KBM-7 (cell line): ENCODE measurements at places on chromosomes 16 and 17.
A peak's percentile ranks its signal among the peaks of the same experiment; 100 is the strongest.

DNA sequence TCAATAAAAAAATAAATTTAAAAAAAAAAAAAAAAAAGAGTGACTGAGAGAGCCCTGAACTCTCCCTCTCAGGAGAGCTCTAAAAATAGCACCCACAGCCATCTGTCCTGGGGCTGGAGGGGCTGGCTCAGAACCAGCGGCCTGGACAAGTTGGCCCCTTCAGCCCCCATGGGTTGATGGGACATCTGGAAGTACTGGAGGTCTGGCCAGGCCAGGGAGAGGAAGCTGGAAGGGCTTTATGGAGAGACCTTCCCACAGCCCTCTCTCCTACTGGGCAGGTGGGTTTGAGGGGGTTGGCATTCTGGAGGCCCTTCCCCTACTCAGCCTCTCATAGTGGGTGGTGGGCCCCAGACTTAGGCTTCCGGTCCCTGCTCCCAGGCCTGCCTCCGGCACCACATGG is 93.7 kb upstream of the TMEM97 start:
- DNase-seq, result no peak

GRCh38 chr16:70579248-70579647 is 55.6 kb downstream of the SF3B3 start:
- no peak for DNase-seq

GRCh38 chr16:52050418-52050817 is 496.5 kb downstream of the TOX3 start:
- DNase-seq, result no peak

GRCh38 chr16:86765389-86766026 is 187.2 kb downstream of the FOXL1 start:
- DNase-seq, result no peak

DNA sequence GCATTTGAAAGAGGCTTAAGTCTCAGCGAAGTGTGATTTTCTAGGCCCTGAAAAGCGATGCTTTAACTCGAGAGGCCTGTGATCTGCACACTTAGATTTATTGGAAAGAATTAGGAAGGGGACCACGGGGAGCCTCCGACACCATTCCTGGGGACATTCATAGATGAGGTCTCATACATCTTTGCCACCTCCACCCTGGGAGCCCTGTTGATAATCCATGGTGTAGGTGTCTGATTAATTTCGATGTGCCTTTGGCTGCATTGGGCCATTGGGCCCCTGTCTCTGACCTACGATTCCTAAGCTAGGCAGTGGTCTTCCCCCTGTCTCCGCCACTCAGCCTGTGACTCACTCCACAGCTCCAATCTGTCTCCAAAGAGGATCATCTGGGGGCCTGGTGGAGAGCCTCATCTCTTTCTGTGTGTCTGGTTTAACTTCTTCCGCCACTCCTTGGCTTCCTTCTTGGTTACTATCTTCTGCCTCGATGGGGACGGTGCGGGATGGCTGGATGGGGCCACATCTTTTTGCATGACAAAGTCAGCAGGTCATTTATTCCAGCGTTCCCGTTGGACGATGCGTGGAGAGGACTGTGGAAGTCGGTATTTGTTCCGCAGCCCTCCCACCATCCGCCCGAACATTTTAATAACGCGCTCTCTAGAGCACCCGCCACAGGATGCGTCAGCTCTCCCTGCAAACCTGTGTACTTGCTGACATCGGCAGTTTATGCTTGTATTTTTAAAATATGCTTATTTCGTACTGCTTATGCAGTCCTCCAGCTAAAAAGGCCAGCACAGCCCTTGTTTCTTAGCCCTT is 109.3 kb downstream of the IRX3 start:
- DNase-seq, result no peak

DNA sequence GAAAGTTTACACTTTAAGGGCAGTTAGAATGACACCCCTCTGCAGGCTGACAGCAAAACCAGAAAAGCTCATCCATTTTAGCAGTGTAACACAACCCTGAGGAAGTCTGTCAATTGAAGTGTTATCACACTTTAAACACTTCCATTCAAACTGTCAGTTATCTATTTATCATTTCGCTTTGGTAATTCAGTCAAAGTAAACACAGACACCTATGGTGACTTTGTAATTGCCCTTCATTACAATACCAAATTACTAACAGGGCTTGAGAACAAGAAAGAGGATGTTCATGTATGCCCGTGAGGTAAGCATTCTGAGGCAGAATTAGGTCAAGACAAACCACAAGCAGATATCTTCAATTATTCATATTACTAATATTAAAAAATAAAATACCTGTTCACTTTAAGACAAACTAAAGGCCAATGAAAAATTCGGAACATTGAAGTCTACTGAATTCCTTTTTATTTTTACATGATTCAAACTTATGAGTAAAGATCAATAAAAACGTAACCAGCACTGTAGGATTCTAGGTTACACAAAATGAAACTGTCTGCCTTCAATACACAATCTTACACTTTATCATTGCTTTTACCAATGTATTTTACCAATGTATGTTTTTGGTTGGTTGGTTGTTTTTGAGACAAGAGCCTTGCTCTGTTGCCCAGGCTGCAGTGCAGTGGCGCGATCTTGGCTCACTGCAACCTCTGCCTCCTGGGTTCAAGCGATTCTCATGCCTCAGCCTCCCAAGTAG is 57.1 kb downstream of the BRIP1 start:
- no peak for DNase-seq

DNA sequence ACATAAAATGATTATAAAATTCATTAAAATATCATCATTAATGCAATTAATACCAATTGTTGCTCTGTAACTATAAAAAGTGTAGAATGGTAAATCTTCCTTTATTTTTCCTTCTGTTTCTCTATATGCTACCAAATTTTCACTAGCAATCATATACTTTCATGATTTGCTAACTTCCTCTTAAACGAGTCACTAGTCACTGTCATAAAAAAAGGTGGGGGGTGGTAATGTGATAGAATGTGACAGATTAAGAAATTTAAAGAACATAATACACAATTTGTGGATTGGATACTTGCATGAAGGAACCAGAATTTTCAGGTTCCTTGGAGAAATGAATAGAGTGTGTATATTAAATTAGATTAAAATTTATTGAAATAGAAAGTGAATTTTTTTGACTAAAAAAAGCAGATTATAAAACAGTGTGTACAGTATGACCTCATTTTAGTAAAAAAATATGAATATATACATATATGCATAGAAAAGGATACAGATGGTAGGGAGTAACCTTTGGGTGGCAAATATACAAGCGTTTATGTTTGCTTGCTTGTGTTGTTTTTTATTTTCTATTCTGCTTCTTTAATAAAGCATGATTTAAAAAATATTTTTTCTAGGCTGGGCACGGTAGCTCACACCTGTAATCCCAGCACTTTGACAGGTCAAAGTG is 56.7 kb upstream of the C17orf78 start:
- peak; percentile 32 for DNase-seq

DNA sequence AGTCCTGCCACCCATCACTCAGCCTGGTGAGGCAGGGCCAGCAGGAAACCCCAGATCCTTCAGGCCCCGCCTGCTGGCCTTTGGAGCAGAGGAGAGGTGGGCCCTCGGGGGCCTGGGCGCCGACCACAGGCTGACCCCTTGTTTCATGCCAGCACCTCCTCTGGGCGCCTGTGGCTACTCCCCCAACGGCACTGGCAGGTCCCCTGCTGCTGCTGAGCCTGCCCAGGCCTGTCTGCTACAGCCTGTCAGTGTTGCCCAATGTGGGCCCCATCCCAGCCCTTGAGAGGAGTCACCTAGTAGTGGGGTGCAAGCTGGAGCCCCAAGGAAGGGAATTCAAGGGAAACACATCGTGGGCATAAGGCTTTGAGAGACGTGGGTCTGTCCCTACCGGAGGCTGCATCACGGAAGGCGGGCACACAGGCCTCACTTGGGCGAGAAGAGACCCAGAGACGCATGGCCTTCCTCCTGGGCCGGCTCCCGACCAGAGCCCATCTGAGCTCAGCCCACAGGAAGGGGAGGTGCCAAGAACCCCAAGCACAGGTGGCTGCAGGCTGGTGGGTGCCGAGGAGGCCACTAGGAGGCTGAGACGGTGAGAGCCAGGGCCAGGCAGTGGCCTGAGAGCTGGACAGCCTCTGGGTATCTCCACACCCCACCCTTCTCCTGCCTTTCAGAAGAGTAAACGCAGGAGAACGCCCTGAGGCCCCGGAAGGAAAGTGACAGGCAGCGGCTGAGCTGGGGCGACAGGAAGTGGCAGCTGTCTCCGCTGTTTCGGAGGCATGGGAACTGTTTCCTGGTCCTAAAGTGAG is 8.0 kb upstream of the FASN start:
- DNase-seq, result peak; percentile 78

GRCh38 chr17:28684963-28685362 is 23.0 kb downstream of the SUPT6H start:
- DNase-seq, result peak; percentile 26

DNA sequence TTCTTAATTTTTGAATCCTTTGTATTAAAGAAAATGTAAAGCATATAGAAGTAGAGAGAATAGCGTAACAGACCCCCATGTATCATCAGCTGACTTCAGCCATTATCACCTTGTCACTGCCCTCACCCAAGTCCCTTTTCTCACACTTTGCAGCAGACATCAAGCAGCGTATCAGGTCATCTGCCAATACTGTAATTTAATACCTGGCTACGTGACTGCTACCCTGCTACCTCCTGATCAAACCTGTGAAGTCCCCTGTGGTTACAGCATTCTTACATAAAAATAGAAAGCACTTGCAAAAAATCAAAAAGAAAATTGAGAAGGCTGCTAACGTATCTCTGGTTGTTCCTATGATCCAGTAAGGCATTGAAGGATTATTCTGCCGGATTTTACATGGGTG is 96.4 kb downstream of the PLCG2 start:
- no peak for DNase-seq

DNA sequence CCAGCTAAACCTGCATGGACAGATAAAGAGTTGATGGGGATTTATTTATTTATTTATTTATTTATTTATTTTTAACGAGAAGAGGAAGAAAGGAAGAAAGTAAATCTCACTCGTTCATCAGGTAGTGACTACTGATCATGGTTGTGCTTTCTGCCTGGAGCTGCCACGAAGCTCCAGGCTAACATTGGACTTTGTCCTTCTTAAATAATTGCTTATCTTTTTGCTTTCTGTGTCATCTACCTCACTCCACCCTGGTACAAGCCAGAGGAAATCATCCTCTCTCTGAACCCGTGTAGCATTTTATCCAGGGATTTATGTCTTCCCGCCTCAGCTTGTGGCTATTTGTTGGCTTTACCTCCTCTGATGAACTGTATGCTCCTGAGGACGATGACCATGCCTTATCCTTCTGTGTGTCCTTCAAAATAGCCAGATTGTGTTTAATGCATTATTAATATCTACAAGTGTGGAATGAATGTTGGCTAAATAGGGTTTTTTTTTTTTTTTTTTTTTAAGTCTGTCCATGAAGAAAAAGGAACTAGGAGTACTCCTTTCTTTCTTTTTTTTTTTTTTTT is 8.0 kb upstream of the SLC12A3 start:
- peak; percentile 31 for DNase-seq

- no peak for DNase-seq
These were observed 14.2 kb downstream of the SLC7A5 start for GRCh38 chr16:87854907-87855683.

- DNase-seq, result peak; percentile 21
These were observed 279.2 kb upstream of the RPL38 start for GRCh38 chr17:73924114-73924908.

- DNase-seq, result peak; percentile 63
These were observed 26.2 kb downstream of the ENDOV start for GRCh38 chr17:80441133-80441578.

GRCh38 chr17:46935658-46936266 is 12.8 kb downstream of the GOSR2 start:
- DNase-seq, result no peak

DNA sequence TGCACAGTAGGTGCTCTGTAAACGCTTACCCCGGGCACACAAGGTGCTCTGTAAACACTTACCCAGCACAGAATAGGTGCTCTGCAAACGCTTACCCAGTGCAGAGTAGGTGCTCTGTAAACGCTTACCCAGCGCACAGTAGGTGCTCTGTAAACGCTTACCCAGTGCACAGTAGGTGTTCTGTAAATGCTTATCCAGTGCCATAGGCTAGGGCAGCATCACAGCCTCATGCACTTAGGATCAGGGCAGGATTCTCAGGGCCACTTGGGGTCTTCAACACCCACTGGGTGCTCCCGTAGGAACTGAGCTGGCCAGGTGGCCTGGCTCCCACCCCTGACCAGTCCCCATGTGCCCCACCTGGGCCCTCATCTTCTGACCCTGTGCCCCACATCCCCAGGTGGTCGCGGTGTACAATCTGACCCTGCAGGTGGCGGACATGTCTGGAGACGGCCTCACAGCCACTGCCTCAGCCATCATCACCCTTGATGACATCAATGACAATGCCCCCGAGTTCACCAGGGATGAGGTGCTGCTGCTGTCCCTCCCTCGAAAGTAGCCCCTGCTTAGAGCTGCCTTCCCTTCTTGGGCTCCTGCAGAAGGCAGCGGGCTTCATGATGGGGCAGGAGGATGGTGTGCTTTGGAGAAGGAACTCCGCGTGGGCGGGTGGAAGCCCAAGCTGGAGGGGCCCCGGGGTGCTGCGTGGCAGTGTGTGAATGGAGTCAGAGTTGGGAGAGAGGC is 13.1 kb downstream of the SLC22A31 start:
- peak; percentile 54 for DNase-seq

GRCh38 chr16:30758988-30759491 is 2.8 kb downstream of the CFAP119 start:
- DNase-seq, result peak; percentile 91
